Memory B cell (primary cell): ENCODE measurements at places on chromosomes 4 and X.
A peak's percentile ranks its signal among the peaks of the same experiment; 100 is the strongest.

GRCh38 chr4:108622022-108622421, 1.6 kb downstream of the RPL34 start:
- no peaks in the 10 kb centered on the region for H3K27me3 ChIP-seq
- no peak for DNase-seq
- peaks cover 32% of the 10 kb centered on the region for H3K36me3 ChIP-seq
- H3K4me1 ChIP-seq, result peaks cover 26% of the 10 kb centered on the region

GRCh38 chr4:179467878-179468277, 2025.6 kb upstream of the AGA start:
- no peaks in the 10 kb centered on the region for H3K36me3 ChIP-seq
- DNase-seq, result no peak

- H3K27me3 ChIP-seq, result no peaks in the 10 kb centered on the region
- no peaks in the 10 kb centered on the region for H3K4me1 ChIP-seq
- no peak for DNase-seq
Measured at GRCh38 chr4:30875658-30876269, 155.6 kb downstream of the PCDH7 start.

GRCh38 chr4:24980740-24981139, 50.0 kb downstream of the LGI2 start:
- DNase-seq, result no peak
- H3K4me3 ChIP-seq, result no peak overlapping the region
- no peaks in the 10 kb centered on the region for H3K36me3 ChIP-seq
- no peak overlapping the region for H3K27ac ChIP-seq
- H3K4me1 ChIP-seq, result no peaks in the 10 kb centered on the region
- H3K27me3 ChIP-seq, result peaks cover 9% of the 10 kb centered on the region

- H3K36me3 ChIP-seq, result peaks cover 10% of the 10 kb centered on the region
- H3K27me3 ChIP-seq, result no peaks in the 10 kb centered on the region
Measured at GRCh38 chrX:123720486-123720885, 12.4 kb downstream of the THOC2 start.

DNA sequence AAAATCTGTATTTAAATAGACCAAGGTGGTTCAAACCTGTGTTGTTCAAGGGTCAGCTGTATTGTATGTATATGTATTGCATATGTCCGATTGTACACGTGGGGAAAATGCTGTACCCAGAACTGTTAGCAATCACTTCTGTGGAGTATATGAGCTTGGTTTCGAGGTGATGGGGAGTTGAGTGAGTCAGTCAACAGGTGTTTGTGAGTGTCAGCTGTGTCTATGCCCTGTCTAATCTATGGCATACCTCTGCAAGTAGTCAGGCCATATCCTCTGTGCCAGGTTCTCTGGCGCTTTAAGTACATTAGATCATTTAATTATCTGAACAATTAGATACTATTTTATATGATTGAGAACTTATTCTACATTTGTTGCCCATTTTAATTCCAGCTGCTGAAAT, 7.4 kb downstream of the ZRSR2 start:
- H3K36me3 ChIP-seq, result peaks cover 10% of the 10 kb centered on the region
- no peak for DNase-seq
- H3K27ac ChIP-seq, result no peak overlapping the region
- no peak overlapping the region for H3K4me3 ChIP-seq
- H3K27me3 ChIP-seq, result no peaks in the 10 kb centered on the region
- peaks cover 15% of the 10 kb centered on the region for H3K4me1 ChIP-seq

- H3K4me3 ChIP-seq, result no peak overlapping the region
- H3K27me3 ChIP-seq, result no peaks in the 10 kb centered on the region
- no peaks in the 10 kb centered on the region for H3K36me3 ChIP-seq
- DNase-seq, result peak; percentile 2
- H3K4me1 ChIP-seq, result no peaks in the 10 kb centered on the region
Measured at GRCh38 chrX:104922206-104922621, 298.3 kb downstream of the TEX13A start.

DNA sequence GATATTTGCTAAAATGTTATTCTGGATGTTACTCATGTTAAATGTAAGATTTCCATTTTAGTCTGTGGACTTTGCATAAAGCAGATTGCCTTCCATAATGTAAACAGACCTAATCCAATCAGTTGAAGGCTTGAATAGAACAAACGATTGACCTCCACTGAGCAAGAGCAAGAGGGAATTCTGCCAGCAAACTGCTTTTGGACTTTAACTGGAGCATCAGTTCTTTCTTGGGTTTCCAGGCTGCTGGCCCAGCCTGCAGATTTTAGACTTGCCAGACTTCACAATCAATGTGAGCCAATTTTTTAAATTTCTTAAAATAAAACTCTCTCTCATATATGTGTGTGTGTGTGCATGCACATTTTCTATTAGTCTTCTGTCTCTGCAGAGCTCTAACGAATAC, 1248.8 kb downstream of the ADGRL3 start:
- no peak for DNase-seq
- no peak overlapping the region for H3K27ac ChIP-seq
- H3K4me3 ChIP-seq, result no peak overlapping the region
- H3K4me1 ChIP-seq, result no peaks in the 10 kb centered on the region
- H3K27me3 ChIP-seq, result no peaks in the 10 kb centered on the region

- no peaks in the 10 kb centered on the region for H3K27me3 ChIP-seq
- H3K27ac ChIP-seq, result no peak overlapping the region
- peaks cover 6% of the 10 kb centered on the region for H3K4me1 ChIP-seq
- peaks cover 35% of the 10 kb centered on the region for H3K36me3 ChIP-seq
- no peak overlapping the region for H3K4me3 ChIP-seq
Measured at GRCh38 chr4:150849016-150849415, 166.1 kb downstream of the LRBA start.

DNA sequence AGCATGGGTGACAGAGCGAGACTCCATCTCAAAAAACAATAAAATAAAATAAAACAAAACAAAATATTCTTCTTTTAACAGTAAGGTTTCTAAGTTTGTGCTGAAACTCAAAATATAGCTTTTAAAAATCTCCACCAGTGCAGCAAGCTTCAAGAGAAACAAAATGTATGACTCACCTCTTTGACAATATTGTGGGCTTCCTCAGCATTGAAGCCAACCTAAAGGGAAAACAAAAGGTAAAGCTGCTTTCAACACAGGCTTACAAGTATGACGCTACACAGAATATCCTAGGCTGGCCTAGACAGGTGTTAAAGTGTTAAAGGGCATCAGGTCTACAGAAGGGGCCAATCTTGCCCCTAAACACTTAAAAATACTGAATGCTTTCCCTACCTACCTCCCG, 1.2 kb downstream of the DYNLT3 start:
- no peaks in the 10 kb centered on the region for H3K27me3 ChIP-seq
- H3K27ac ChIP-seq, result no peak overlapping the region
- no peak for DNase-seq
- peaks cover 3% of the 10 kb centered on the region for H3K36me3 ChIP-seq
- peaks cover 7% of the 10 kb centered on the region for H3K4me1 ChIP-seq

DNA sequence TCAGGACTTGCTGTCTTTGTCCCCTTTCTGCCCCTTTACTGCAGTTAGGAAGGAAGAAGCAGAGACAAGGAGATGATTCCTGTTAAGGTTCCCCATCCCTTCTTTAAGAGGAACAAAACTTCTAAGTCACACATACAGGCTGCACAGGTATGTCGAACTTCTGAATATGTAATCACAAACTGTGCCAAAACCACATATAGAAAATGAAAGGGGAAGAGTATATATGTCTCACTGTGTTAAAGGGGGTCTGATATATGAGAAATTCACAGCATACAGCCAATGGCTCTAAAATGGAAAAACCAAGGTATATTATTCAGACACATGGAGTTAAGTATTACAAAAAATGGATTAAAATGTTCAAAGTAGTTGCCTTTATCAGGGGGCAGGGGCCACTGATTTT, 11.7 kb downstream of the CFAP97 start:
- peaks cover 25% of the 10 kb centered on the region for H3K4me1 ChIP-seq
- no peak for DNase-seq
- H3K27me3 ChIP-seq, result no peaks in the 10 kb centered on the region
- no peak overlapping the region for H3K27ac ChIP-seq

DNA sequence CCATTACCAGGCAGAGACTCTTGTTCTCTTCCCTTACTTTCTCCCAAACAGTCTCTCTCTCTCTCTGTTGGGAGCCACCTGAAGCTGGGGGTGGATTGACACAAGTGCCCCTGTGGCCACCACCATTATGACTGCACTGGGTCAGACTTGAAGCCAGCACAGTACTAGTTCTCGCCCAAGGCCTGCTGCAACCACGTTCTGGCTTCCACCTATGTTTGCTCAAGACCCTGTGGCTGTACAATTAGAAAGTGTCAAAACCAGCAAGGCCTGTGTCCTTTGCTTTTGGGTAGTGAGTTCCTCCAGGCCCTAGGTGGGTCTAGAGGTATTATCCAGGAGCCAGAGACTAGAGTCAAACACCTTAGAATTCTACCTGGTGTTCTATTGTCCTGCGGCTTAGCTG, 31.0 kb downstream of the MAGED2 start:
- H3K4me3 ChIP-seq, result no peak overlapping the region
- H3K4me1 ChIP-seq, result no peaks in the 10 kb centered on the region
- no peak for DNase-seq
- H3K27me3 ChIP-seq, result peaks cover 7% of the 10 kb centered on the region

- no peaks in the 10 kb centered on the region for H3K4me1 ChIP-seq
- no peaks in the 10 kb centered on the region for H3K36me3 ChIP-seq
- H3K27me3 ChIP-seq, result peaks cover 7% of the 10 kb centered on the region
- no peak overlapping the region for H3K27ac ChIP-seq
- DNase-seq, result no peak
- H3K4me3 ChIP-seq, result no peak overlapping the region
Measured at GRCh38 chr4:183249854-183250253, 70.2 kb downstream of the CLDN22 start.

DNA sequence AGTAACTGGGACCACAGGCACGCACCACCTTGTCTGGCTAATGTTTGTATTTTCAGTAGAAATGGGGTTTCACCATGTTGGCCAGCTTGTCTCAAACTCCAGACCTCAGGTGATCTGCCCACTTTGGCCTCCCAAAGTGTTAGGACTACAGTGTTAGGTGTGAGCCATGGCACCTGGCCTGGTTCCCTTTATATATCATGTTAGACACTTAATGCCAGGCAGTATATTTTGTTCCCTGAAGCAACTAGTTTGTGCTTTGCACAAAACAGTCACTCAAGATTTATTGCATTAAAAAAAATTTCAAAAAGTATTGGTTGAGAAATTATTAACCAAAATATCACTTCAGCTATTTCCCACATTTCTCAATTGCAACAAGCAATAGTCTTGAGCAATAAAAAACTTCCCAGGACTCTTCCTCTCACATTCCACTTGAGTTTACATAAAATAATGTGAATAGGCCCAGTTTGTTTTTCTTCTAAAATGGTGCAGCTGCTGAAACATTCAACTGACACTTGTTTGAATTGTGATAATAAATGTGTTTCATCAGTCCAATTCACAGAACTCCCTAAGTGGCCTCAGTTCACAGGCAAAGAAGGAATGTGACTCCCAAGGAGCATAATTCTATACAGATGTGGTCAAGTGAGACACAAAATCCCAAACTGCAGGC, 22.7 kb downstream of the CXCL1 start:
- H3K27me3 ChIP-seq, result peaks cover 1% of the 10 kb centered on the region
- no peak for DNase-seq

- H3K27me3 ChIP-seq, result no peaks in the 10 kb centered on the region
- no peak overlapping the region for H3K4me3 ChIP-seq
- peaks cover 18% of the 10 kb centered on the region for H3K4me1 ChIP-seq
- H3K27ac ChIP-seq, result no peak overlapping the region
- DNase-seq, result no peak
Measured at GRCh38 chr4:146488495-146489174, 33.1 kb downstream of the SLC10A7 start.

DNA sequence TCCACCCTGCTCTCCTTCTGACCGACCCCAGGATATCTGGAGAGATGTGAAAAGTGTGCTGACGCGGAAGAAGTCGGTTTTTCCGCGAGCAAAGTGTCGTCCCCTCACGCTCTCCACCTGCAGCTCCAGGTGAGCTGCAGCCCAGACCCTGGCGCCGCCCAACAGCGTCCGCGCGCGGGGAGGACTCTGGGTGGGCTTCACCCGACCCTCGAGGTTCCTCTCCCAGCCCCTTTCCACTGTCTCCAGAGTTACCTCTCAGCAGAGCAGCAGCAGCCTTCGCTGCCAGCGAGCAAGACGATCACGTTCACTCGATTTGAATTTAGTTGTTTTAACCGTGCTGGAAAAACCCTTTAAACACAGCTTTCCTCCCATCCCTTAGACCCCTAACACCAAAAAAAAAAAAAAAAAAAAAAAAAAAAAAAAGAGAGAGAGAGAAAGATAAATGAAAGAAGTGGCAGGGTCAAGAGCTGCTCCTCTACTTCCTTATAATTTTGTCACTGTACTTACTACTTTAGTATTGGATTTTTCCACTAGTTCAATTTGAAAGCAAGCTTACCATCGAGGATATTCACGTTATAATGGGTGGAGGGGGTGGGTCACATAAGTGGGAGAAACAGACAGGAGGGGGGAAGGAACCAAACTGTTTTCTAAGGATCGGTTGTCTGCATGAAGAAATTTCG, 758 bp upstream of the NR3C2 start:
- no peak for DNase-seq
- no peaks in the 10 kb centered on the region for H3K36me3 ChIP-seq
- peaks cover 19% of the 10 kb centered on the region for H3K4me1 ChIP-seq
- peak overlapping the region; percentile 99 for H3K4me3 ChIP-seq

- H3K4me3 ChIP-seq, result no peak overlapping the region
- H3K27me3 ChIP-seq, result no peaks in the 10 kb centered on the region
- no peak overlapping the region for H3K27ac ChIP-seq
- DNase-seq, result no peak
- H3K4me1 ChIP-seq, result no peaks in the 10 kb centered on the region
- no peaks in the 10 kb centered on the region for H3K36me3 ChIP-seq
Measured at GRCh38 chrX:6129195-6129594, 99.5 kb downstream of the NLGN4X start.

DNA sequence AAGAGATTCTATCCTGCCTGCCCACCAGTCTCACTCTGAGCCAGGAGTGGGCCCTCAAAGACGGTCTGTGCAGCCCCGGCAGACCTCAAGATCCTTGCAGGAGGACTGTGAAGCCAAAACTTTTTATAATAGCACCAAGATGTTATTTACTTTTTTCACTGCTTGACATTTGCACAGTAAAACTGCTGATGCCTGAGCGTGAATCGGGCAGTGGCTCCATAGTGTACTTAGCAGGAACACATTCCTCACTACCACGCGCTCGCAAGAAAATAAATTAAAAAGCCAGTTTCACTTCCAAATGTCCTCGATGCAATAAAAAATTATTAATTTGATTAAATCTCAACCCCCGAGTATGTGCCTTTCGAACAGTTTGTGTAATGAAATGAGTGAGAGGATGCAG, 22.5 kb downstream of the GPM6B start:
- no peaks in the 10 kb centered on the region for H3K36me3 ChIP-seq
- H3K27me3 ChIP-seq, result peaks cover 4% of the 10 kb centered on the region
- no peak for DNase-seq
- no peak overlapping the region for H3K27ac ChIP-seq
- H3K4me1 ChIP-seq, result no peaks in the 10 kb centered on the region

DNA sequence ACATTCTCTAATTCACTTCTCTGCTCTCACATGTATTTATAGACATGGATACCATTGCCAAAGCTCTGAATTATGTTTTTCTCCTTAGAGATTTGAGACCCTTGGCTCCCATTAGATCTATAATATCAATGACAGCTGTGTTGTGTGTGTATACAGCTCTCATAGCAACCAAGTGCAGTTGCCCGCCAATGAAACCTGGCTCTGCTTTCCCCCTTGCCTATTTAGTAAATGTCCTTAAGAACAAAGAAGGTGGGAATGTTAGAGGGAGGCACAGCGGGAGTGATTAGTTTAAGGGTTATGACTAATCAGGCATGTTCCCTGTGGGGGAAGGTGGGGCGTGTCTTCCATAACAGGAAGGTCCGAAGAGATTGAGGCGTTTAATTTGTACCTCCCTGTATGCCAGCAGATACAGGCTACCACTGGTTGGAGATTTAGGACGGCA, 100.5 kb upstream of the TBC1D9 start:
- no peak overlapping the region for H3K4me3 ChIP-seq
- H3K36me3 ChIP-seq, result no peaks in the 10 kb centered on the region
- H3K4me1 ChIP-seq, result peaks cover 7% of the 10 kb centered on the region
- peaks cover 2% of the 10 kb centered on the region for H3K27me3 ChIP-seq
- no peak for DNase-seq
- no peak overlapping the region for H3K27ac ChIP-seq
